ENCODE measurements at places on chromosomes 16 and 17.

GRCh38 chr17:40735016-40735415 is 20.1 kb downstream of the KRT25 start:
- no peak for DNase-seq

GRCh38 chr16:89084411-89084810 is 9.2 kb upstream of the ACSF3 start:
- no peak for DNase-seq

- DNase-seq: no peak
Observed at GRCh38 chr17:69898601-69899000, 176.4 kb upstream of the KCNJ16 start.

DNA sequence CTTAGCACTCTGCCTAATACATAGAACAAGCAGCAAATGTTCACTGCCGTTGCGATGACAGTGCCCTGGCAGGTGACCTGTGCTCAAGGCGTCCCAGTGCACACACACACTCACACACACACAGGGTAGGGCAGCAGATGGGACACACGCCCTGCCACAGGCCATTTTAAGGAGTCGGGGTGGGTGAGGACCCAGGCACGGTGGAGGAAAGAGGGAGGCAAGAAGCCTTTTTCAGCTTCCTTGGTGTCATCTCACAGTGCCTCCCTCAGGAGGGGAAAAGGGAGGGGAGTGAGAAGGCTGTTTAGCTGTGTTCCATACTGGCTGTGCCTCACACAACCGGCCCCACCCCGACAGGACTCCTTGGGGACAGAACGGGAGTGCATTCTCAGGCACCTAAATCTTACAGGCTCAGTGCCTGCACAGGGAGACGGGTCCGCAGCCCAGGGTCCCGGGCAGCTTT is 1.5 kb downstream of the PITPNM3 start:
- DNase-seq: no peak

DNA sequence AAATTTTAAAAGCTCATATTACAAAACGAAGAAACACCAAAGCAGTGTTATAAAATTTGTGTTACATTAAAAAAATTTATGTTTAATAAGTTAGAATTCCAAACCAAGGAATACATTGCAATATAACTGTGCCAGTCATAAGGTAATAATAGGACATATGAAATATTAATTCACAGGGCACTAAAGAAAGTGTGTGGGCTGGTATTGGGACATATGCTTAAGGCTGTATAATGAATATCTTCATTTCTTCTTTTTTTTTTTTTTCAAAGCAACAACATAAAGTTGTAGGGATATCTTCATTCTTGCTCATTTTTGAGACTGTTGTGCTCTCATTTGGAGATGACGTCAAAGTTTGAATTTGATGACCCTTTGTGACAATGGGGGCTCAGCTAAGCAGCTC is 17.5 kb upstream of the FBXO47 start:
- DNase-seq: no peak

DNA sequence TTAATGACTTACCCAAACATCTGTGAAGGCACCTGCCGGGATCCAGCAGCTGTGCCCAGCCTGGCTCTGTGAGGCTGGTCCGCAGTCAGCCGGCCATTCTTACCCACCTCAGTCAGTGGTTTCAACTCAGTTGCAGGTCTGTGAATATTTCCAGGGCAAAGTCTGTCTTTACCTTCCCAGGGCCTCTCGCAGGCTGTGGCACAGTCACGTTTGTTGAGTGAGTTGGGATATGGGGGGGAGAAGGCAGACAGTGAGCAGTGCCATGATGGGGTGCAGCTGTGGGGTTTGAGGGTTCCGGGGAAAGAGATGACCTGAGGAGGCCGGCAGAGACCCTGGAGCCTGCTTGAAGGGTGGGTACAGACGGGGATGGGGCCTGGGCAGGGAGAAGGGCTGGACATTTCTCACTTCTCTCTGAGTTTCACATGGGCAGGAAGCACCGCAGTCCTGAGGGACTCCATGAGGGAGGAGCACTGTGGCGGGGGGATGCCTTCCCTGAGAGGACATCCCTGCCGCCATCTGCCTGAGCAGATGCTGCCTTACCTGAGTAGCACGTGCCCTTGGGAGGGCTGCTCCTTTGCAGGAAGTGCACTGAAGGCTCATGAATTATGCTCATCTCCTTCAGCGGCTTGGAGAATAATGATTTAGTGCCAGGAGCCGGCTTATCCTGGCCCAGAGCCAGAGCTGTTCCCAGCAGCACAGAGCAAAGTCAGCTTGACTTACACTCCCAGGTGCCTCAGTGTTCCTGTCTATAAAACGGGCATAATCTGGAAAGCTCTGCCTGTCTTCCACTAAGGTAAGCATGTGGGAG is 48.1 kb downstream of the KSR1 start:
- DNase-seq: no peak

- no peak for DNase-seq
Observed at GRCh38 chr17:65017207-65017774, 39.2 kb downstream of the GNA13 start.

GRCh38 chr17:49873466-49873865 is 25.6 kb upstream of the TAC4 start:
- DNase-seq: no peak

GRCh38 chr17:78230252-78230962 is 1.0 kb upstream of the TMEM235 start:
- no peak for DNase-seq

- no peak for DNase-seq
Observed at GRCh38 chr16:49972961-49973360, 52.1 kb upstream of the CNEP1R1 start.

DNA sequence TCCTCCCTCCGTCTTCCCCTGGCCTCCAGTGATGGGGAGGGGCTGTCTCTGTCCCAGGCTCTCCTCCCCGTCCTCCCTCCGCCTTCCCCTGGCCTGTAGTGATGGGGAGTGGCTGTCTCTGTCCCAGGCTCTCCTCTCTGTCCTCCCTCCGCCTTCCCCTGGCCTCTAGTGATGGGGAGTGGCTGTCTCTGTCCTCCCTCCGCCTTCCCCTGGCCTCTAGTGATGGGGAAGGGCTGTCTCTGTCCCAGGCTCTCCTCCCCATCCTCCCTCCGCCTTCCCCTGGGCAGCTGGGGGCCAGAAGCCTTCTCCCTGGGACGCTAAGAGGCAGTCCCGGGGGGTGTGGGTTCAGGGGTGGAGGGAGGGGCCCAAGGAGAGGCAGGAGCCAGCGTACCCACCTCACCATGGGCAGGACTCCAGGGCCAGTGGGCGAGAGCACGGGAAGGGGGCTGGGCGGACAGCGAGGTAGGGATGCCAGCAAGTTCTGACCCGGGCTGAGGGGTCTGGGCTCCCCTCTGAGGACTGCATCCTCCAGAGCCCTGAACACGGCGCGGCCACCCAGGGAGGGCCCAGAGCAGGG is 14.8 kb downstream of the UTS2R start:
- DNase-seq: no peak

GRCh38 chr17:36877771-36878170 is 59.5 kb upstream of the LHX1 start:
- DNase-seq: no peak

DNA sequence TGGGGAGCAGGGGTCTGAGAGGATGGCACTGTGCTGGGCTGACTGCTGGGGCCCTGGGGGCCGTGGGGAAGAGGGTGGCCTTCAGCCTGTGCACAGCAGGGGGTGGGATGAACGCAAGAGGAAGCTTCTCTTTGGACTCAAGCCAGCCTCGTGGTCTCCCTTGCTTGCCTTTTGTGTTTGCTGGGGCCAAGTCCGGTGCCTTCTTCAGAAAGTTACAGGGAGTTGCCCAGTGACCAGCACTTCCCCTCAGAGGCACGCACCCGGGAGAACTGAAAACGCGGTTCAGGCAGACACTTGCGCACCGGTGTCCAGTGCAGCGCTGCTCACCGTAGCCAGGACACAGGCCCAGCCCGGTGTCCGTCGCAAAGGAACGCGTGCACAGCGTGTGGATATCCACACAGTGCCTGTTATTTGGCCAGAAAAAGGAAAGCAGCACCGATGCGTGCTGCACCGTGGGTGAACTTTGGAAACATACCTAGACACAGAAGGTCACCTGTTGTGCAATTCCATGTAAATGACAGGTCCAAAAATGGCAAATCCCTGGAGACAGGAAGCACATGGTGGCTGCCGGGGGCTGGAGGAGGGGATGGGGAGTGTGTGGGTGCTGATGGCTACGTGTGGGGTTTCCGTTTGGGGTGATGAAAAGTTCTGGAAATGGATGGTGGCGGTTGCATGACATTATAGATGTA is 29.4 kb upstream of the NUDT16L1 start:
- DNase-seq: no peak

DNA sequence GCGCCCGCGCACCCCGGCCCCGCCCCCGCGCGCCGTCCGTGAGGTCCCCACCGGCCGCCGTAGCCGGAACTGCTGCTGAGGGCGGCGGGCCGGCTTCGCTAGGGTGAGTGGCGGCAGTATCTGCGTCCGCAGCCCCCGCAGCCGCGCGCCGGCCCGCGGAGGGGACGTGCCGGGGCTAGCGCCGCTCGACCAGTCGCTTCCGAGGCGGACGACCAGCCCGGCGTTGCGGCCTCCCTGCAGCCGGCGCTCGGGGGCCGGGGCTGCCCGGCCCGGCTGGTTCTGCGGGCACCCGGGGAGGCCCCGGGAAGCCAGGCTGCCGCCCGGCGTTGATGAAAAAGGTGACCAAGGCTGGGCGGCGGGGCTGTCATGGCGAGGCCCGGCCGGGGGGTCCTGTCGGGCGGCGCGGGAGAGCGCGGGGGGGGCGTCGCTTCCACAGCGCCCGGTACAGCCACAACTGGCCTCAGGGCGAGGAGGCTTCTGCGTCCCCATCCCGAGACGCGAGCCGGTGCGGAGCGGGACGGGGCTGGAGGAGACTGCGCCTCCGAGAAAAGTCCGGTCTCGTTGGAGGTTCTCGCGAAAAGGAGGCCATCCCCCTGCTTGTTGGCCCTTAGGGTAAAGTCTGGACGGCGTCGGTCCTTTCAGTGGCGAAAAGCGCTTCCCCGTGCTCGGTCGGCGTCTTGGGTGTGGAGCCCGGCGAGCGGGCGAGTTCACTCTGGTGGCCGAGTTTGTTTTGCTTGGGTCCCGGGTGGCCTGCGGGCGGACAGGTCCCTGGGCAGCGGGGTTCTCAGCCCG is at the start of gene CRAMP1:
Gene CRAMP1 (plus strand): TSS at position 41 of the 792 bp plus-strand sequence. CDS start 2,280 bp downstream, outside the sequence.
- DNase-seq: no peak
